ENCODE measurements at places on chromosomes 1 and 21. TPM values are rescaled to one million over a fixed set of nuclear protein-coding genes. Genes with fewer than 3 reads are reported as not detected.

DNA sequence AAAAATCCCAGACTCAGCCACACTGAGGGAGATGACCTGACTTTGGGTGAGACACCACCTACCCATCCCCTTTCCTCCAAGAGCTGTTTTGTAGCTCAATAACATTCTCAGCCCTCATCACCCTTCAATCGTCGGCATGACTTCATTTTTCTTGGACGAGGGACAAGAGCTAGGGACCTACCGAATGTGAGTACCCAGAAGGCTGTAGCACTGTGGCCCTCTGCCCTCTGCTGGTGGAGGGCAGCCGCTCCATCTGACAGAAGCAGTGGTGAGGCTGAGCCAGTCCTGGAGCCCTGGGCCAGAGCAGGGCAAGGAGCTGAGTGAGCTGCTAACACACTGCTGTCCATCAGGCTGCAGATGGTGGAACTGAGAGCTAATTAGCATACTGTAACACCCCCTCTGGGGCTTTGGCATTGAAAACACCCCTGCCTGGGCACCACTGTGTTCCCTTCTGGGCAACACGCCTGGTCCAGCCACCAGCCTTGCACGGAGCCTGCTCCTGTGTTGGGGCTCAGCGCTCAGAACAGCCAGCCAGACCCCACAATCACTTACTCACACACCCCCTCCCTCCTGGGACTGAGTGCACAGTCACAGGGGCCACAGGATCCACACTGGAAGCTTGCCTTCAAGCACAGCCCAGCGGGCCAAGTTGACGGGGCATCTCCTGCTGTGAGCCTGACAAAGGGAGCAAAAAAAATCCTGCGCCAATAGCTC is 18.3 kb upstream of the ALPL start:
- no peaks in the 10 kb centered on the region for H3K4me1 ChIP-seq
- no peak overlapping the region for H3K4me3 ChIP-seq
- no peak overlapping the region for H3K27ac ChIP-seq

DNA sequence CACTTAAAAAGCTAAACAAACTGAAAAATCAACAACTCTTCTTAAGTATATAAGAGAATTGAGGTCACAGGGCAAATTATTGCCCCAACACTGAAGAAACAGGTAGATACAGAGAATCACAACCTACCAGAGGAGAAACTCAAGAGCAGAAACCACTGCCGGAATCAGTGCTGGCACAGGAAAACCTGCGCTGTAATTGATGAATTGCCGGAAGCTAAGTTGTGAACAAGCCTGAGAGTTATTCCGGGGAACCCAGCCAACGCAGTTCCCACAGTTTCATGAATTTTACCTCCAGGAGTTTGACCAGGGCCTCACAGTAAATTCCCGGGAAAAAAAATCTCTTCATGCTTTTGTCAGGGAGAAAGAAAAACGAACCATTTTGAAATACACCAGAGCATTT is 657.1 kb upstream of the BRINP3 start:
- no peaks in the 10 kb centered on the region for H3K27me3 ChIP-seq
- H3K36me3 ChIP-seq = no peaks in the 10 kb centered on the region
- H3K4me3 ChIP-seq = no peak overlapping the region

- H3K36me3 ChIP-seq = no peaks in the 10 kb centered on the region
- H3K4me3 ChIP-seq = no peak overlapping the region
- no peak overlapping the region for H3K27ac ChIP-seq
- H3K27me3 ChIP-seq = peaks cover 5% of the 10 kb centered on the region
- no peaks in the 10 kb centered on the region for H3K4me1 ChIP-seq
These were observed 130.8 kb downstream of the PGBD5 start for GRCh38 chr1:230295367-230295766.

GRCh38 chr21:25790122-25790877 is 55.5 kb downstream of the GABPA start:
- no peak overlapping the region for H3K27ac ChIP-seq
- peaks cover 4% of the 10 kb centered on the region for H3K27me3 ChIP-seq
- H3K4me3 ChIP-seq = peak overlapping the region; percentile 32
- H3K36me3 ChIP-seq = no peaks in the 10 kb centered on the region

DCST2 gene
- total RNA-seq = 1.5 TPM
